ENCODE measurements at places on chromosomes 5 and 9.

GRCh38 chr9:6973762-6974161, 216.0 kb downstream of the KDM4C start:
- DNase-seq = no peak

GRCh38 chr5:132259069-132259851, 1.8 kb downstream of the PDLIM4 start:
- no peak for DNase-seq

- DNase-seq = no peak
Measured at GRCh38 chr9:134546246-134546731, 95.3 kb upstream of the COL5A1 start.

DNA sequence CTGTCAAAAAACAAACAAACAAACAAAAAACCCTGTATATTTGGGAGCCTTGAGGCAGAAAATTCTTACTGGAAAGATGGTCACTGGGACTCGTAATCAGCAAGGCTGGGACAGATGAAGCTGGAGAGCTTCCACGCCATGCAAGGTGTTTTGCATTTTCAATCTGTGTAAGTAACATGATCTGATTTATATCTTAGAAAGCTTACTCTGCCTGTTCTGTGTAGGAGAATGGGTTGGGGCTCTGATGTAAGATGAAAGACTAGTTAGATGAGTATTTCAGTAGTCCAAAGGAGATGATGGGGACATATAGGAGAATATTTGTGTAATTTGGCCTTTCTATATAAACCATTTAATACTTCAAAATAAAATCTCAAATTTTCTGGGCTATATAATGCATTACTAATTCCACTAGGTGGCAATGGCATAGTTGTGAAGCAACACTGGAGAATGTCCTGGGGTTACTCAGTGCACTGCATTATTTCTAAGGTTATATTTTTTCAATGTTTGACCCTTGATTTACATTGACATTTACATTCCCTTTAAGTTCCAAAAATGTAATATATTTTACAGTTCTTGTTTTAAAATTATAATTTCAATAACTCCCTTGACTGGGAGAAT, 21.9 kb upstream of the FSD1L start:
- DNase-seq = no peak

GRCh38 chr5:31823472-31823871, 184.5 kb downstream of the PDZD2 start:
- no peak for DNase-seq

GRCh38 chr5:150213530-150213929, 23.7 kb downstream of the SLC6A7 start:
- DNase-seq = no peak

GRCh38 chr5:171242521-171242920, 66.5 kb upstream of the TLX3 start:
- no peak for DNase-seq

DNA sequence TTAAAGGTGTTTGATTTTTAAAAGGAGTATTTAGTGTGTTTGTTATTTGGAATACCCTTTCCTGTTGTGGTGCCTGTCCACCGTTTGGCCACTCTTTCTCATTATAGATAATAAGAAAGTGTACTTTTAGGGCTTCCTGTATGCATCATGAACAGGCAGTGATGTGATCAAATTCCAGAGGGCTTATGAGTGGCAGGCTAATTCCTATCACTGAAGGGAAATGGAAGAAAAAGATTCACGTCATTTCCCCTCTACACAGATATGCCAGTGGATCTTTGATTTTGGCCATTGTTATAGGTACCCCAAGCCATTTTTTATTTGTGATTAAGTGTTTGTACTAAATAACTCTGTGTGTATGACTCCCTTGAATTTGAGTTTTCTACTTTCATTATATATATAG, 37.1 kb downstream of the RPS6 start:
- DNase-seq = no peak

GRCh38 chr9:72444435-72444834, 77.0 kb upstream of the TMC1 start:
- DNase-seq = no peak

GRCh38 chr9:16293610-16294009, 576.9 kb downstream of the BNC2 start:
- no peak for DNase-seq

- DNase-seq = no peak
Measured at GRCh38 chr9:103474156-103474555, 479.0 kb downstream of the CYLC2 start.

GRCh38 chr9:125655691-125656410, 51.2 kb downstream of the MAPKAP1 start:
- DNase-seq = no peak

- DNase-seq = no peak
Measured at GRCh38 chr5:116462500-116462899, 112.1 kb downstream of the SEMA6A start.

- DNase-seq = no peak
Measured at GRCh38 chr9:125540497-125540896, 166.5 kb downstream of the MAPKAP1 start.

- DNase-seq = no peak
Measured at GRCh38 chr5:171493646-171494393, 74.4 kb downstream of the FGF18 start.

DNA sequence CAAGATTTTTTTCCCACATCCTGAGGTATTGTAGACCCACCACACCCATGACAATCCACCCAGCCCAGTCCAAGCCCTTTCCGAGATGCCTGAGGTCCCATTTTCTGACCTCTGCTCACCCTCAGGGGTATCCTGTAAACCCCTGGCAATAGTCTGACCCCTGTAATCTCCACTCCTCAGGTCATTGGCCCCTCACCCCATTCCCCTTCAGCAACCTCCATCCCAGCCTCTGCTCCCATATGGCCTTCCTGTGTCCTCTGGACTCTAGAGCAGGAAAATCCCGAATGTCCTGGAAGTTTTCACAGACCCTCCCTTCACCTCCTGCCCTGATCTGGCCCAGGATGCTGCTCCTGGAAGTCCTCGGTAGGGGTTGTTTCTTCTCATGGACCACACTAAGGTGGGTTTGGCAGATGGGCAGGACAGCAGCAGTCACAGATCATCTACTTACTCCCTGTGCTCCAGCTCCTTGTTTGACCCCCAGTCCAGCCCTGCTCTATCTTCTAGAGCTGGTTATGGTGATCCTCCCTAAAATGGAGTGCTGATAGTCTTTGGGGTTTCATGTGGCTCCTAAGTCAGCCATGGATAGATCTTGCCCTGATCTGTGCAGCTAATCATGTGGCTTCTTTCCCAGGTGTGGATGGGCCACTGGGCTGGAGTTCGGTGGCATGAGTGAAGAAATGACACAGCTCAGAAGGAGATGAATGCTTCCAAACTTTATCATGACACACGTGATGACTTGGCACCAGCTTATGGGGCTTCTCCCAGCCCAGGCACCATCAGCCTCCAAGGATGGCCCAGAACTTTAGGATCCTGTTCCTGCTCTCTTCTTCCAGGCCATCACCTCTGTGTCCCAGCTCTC, 12.0 kb upstream of the ACSL6 start:
- no peak for DNase-seq

GRCh38 chr9:113219969-113220368, 1.1 kb downstream of the FKBP15 start:
- no peak for DNase-seq

- DNase-seq = no peak
Measured at GRCh38 chr5:171926311-171926710, 80.1 kb downstream of the FBXW11 start.

DNA sequence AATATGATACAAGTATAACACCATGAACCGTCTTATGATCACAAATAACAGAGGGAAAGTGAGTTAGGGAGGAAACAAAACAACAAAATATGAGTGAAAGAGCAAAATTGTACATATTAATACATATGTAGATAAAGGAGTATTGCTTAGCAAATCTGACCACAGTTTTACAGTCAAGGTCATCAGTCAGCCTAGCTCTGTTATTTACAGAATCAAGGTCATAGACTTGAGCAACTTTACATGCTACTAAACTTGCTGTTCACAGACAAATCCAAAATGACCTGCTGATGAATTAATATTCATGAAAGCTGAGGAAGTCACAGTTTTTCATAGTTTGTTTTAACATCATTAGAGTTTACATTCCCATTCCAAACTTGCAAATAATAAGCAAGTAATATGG, 1387.7 kb upstream of the ACO1 start:
- no peak for DNase-seq

- DNase-seq = peak; percentile 49
Measured at GRCh38 chr9:131728961-131729360, 10.9 kb downstream of the RAPGEF1 start.

DNA sequence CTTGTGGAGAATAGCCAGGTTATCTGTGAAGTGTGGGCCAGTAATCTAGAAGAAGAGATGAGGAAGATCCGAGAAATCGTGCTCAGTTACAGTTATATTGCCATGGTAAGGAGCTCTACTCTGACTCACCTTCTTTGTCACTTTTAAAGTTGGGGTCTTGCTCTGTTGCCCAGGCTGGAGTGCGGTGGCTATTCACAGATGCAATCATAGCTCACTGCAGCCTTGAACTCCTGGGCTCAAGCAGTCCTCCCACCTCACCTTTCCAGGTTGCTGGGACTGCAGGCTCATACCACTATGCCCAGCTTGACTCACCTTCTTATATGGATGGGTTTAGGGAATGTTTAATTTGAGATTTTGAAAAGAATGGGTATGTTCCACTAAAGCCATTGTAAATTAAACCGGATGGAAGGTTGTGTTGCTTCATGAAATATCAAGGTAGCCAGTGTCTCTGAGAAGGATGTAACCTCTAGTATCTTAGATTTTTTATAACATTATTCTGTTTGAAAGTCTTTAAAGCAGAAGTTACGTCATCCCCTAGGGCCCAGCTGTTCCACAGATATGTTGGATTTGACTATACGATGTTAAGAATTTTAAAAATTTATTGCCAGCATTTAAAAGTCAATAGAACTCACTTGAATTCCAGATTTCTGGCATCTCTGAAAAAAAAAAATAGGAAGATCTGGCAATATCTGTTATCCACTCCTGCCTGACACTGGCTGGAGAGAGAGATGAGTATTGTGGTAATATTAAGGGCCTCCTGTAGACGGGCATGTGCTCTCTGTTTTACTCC, 5.1 kb downstream of the CNOT8 start:
- no peak for DNase-seq

DNA sequence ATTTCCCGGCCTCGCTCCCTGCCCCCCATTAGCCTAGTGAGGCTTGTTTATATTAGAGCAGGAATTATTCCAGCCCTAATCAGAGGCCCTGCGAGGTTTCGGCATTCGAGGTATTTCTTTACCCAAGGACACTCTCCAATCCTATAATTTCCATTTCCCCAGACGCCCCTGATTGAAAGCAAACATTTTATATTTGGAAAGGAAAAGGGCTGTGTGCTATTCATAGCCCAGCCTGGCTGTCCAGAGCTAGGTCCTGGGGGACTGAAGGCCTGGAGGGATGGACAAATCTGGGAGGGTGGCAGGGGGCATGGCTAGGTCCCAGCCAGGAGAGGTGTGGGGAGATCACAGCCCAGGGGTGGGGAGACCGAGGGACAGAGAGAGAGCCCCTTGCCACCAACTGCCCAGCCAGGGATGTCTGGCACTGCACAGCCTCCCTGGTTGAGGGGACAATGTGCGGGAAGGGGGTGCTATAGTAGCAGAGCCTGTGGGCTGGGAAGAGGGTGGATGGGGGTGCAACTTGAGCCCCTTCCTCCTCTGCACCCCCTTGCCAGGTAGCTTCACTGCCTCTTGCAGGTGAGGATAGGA, 125.1 kb downstream of the BARX1 start:
- DNase-seq = no peak

DNA sequence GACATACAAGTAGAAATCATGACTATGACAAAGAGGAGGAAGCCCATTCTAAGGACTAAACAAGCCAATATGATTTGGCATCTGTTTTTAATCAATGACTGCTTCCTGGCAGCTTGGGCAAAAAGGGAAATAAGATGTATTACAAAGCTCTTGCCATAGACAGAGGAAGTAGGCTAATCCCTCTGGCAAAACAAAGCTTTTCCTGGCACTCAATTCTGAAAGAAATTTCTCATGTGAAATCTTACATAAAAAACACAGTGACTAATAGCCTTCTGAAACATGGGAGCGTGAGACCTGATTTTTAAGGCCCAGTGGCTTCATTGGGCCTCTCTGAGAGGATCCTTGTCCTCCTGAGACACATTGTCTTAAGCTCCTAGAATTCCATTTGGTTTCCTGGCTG, 93.6 kb downstream of the COL23A1 start:
- no peak for DNase-seq

- no peak for DNase-seq
Measured at GRCh38 chr5:113181853-113182490, 205.4 kb downstream of the DCP2 start.

- DNase-seq = no peak
Measured at GRCh38 chr9:2013743-2014475, 1.2 kb upstream of the SMARCA2 start.

DNA sequence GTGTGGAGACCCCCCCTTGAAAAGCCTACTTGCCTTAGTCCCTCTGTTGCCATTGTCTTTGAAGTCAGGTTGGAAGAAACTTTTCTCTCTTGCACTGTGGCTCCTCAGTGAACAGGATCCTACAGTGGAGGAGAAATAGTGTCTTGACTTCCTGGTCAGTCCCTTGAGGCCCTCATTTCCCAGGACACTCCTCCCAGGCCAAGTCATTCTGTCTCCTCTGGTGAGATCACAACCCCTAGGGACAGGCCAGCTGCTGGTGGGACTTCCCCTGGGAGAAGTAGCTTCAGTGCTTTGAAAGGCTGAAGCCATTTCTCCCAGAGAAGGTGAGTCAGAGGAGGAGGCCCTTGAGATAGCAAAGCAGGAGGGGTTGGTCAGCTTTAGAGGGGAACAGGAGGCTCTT, 10.1 kb upstream of the GRIA1 start:
- DNase-seq = no peak
